Stimulated activated CD8-positive, alpha-beta memory T cell treated with anti-CD3 and anti-CD28 coated beads, Interleukin-2, amount 100 ng/mL, for 1 hour (primary cell): ENCODE measurements at places on chromosomes 16 and 17.

- no peak for DNase-seq
Measured at GRCh38 chr17:66734186-66734943, 100.6 kb upstream of the CACNG5 start.

DNA sequence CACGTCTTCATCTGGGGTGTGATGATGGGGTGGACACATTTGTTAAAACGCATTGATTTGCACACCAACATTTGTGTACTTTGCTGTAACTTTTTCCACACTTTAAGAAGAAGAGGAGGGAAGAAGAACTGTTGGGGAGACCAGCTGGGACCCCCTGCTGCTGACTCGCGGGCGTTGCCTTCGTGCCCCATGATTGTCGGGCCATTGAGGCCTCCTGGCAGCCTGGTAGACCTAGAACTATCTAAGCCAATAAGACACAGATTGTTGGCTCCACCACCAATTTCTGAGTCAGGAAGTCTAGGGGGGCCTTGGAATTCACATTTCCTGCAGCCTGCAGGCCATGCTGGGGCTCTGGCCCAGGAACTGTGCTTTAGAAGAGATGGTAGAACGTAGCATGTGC, 105.5 kb downstream of the TNFRSF13B start:
- no peak for DNase-seq

- DNase-seq = no peak
Measured at GRCh38 chr17:66165537-66166123, 26.3 kb downstream of the CEP112 start.

GRCh38 chr16:52411011-52411410, 135.9 kb downstream of the TOX3 start:
- no peak for DNase-seq

- DNase-seq = no peak
Measured at GRCh38 chr16:27195941-27196595, 7.3 kb upstream of the KDM8 start.

DNA sequence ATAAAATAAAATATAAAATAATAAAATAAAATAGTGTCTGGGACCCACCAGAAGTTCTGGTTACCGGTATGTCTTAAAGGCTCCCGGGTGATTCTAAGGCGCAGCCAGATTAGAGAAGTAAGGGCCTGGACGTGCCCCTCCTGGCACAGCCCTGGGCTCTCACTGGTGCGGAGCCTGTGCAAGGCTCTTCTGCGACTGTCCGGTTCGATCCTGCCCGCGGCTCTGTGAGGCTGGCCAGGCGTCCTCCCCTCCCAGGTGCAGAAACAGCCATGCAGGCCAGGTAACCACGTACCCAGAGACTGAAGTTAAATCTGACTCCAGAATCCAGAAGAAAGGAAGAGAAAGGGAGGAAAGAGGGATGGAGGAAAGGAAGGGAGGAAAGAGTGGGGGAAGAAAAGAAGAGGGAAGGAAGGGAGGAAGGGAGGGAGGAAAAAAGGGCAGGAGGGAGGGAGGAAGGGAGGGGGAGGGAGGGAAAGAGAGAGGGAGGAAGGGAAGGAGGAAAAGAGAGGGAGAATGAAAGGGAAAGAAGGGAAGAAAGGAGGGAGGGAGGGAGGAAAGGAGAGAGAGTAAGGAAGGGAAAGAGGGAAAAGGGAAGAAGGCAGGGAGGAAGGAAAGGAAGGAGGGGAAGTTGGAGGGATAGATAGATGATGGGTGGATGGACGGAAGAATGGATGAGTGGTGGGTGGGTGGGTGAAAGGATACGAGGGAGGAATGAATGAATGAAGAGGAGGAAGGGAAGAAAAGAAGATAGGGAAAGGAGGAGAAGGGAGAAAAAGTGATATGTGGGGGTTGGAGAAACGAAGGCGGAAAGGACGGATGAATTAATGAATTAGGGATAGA, 42.3 kb downstream of the C16orf82 start:
- no peak for DNase-seq
